ENCODE measurements at places on chromosomes 11 and 22.

DNA sequence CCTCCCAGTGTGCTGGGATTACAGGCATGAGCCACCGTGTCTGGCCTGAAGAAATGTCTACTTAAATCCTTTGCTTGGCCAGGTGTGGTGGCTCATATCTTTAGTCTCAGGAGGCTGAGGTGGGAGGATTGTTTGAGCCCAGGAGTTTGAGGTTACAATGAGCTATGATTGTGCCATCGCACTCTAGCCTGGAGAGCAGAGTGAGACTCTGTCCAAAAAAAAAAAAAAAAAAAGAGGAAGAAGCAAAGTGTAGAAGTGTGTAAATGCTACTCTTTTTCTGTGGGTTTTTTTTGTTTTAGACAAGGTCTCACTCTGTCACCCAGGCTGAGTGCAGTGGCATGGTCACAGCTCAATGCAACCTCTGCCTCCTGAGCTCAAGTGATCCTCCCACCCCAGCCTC lies 6.4 kb upstream of the ATG16L2 start:
- no peak overlapping the region for H3K27ac ChIP-seq
- peaks cover 2% of the 10 kb centered on the region for H3K4me1 ChIP-seq
- DNase-seq: no peak
- H3K27me3 ChIP-seq: no peaks in the 10 kb centered on the region
- H3K4me3 ChIP-seq: no peak overlapping the region

- H3K36me3 ChIP-seq: no peaks in the 10 kb centered on the region
- no peaks in the 10 kb centered on the region for H3K4me1 ChIP-seq
- no peaks in the 10 kb centered on the region for H3K27me3 ChIP-seq
- no peak overlapping the region for H3K27ac ChIP-seq
- DNase-seq: no peak
Observed at GRCh38 chr11:75029836-75030631, 41.3 kb downstream of the NEU3 start.

- H3K36me3 ChIP-seq: no peaks in the 10 kb centered on the region
- no peak overlapping the region for H3K4me3 ChIP-seq
- no peak overlapping the region for H3K27ac ChIP-seq
- H3K4me1 ChIP-seq: no peaks in the 10 kb centered on the region
- H3K27me3 ChIP-seq: no peaks in the 10 kb centered on the region
- no peak for DNase-seq
Observed at GRCh38 chr11:58999291-58999680, 60.0 kb downstream of the GLYATL1 start.

DNA sequence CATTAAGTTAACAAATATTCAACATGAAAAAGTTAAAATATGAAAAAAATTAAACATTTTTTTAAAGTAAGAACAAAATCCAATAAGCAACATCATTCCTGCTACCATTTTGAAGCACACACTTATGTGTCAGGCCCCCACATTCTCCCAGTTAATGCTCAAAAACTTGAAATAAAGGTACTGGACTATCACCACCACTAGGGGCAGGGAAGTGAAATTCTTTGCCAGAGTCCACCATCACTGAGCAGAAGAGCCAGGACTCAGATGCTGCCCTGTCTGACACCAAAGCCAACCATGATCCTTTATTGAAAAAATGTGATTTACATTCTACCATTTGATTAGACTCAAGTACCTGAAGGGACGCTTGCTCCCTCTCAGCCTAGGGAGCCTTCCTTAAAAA lies 39.1 kb downstream of the PITPNB start:
- peaks cover 36% of the 10 kb centered on the region for H3K36me3 ChIP-seq
- H3K4me1 ChIP-seq: peaks cover 11% of the 10 kb centered on the region
- no peaks in the 10 kb centered on the region for H3K27me3 ChIP-seq

DNA sequence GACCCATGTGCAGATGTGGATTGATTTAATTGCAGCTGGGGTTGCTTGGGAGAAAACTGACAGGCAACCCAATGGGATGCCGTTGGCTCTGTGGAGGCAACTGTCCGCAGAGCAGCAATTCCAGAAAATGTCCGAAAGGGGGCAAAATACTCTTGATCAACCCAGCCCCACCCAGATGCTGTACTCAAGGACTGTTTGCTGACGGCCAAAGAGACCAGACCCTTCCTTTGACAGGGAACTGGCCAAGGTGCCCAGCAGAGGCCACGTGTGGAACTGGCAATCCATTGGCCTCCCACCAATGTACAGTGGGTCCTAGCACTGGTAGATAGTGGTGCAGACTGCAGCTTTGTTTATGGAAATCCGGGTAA lies 29.7 kb upstream of the KCNA4 start:
- no peaks in the 10 kb centered on the region for H3K36me3 ChIP-seq
- no peak for DNase-seq
- H3K4me3 ChIP-seq: no peak overlapping the region
- no peaks in the 10 kb centered on the region for H3K4me1 ChIP-seq
- H3K27ac ChIP-seq: no peak overlapping the region

DNA sequence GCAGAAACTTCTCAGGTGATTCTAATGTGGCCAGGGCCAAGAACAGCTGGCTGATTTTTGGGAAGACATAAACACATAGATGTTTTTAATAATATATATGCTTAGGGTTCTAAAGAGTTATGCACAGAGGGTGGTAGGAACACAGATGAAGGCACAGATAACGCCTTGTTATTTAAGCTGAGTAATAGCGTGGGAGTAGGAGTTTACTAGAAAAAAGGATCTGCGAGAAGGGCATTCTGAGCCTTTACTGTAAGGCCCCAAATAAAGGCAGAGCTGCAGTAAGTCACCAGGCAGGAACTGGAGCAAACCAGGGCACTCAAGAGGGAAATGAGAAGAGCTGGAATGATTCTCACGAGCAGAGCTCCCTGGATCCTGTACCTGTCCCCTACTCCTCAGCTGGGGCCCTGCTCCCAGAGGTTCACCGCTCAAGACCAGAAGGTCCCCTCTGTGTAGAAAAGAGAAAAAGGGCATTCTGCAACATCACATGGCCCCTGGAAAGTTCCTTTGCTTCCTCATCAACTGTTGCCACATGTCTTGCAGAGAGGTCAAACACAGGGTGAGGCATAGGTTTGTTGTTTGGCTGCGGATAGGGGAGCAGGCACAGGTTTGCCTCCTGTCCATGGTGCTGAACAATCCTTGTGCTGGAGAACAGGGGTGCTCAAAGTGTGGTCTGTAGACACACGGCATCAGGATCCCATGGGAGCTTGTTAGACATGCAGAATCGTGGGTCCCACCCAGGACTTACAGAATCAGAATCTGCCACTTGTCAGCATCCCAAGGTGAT lies 125.7 kb downstream of the TENM4 start:
- H3K4me3 ChIP-seq: no peak overlapping the region
- peak; percentile 37 for DNase-seq
- H3K27ac ChIP-seq: no peak overlapping the region

GRCh38 chr11:40253166-40253565 lies 1206.3 kb downstream of the LRRC4C start:
- H3K4me1 ChIP-seq: no peaks in the 10 kb centered on the region
- no peaks in the 10 kb centered on the region for H3K27me3 ChIP-seq
- no peak for DNase-seq
- H3K4me3 ChIP-seq: no peak overlapping the region

- H3K27ac ChIP-seq: no peak overlapping the region
- no peaks in the 10 kb centered on the region for H3K4me1 ChIP-seq
- no peak overlapping the region for H3K4me3 ChIP-seq
- no peak for DNase-seq
- no peaks in the 10 kb centered on the region for H3K36me3 ChIP-seq
- no peaks in the 10 kb centered on the region for H3K27me3 ChIP-seq
Observed at GRCh38 chr11:42646959-42647358, 664.8 kb upstream of the API5 start.

DNA sequence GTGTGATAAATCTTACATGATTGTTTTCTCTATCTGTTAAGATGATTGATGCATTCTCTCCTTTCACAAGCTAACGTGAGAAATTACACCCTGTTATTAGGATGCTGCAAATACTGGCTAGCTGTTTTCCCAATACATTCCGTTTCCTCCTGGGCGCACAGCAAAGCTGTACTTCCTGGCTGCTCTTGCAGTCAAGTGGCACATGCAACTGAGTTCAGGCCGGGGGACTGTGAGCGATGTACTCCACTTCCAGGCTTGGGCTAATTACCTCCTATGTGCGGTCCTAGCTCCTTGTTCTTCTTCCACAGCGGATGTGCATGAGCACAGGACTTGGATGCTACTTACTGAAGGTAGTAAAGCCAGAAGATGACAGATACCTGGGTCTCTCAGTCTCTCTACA lies 234.9 kb upstream of the SESN3 start:
- no peak overlapping the region for H3K4me3 ChIP-seq
- no peak for DNase-seq

DNA sequence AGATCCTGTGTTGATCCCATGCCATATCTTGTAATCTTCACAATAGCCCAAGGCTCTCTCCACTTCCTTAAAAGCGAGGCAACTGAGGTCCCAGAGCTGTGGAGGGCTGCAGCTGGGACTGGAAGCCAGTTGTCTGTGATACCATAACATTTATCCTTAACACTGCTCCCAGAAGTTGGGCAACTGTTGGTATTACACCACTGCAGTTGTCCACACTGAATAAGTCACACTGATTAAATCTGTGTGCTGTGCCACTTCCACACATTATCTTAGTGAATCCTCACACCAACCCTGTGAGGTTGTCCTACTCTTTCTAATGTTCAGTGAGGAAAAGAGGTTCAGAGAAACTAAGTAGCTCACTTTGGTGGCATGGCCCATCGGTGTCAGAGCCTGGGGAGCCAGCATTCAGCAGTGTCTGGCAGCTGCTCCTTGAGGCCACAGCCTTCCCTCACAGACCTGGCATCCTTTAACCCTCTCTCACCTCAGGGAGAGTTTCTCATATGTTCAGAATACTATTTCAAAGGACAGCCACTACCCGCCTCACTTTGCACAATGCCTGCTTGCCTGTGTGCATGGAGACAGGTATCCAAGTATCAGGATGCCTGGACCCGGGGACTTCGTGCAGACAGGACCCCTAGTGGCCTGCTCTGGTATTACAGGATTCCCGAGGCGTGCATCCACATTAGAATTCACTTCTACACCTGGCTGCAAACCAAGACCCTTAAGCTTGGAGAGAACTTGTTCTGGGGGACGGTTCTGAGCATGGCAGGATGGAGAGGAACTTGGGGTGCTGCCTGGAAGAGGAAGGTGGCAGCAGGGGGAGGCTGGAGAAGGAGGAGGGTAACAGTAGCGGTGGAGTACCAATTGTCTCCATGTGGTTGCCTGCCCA lies 221.9 kb upstream of the TBCEL start:
- H3K4me3 ChIP-seq: no peak overlapping the region
- H3K36me3 ChIP-seq: no peaks in the 10 kb centered on the region
- H3K27ac ChIP-seq: no peak overlapping the region
- H3K27me3 ChIP-seq: no peaks in the 10 kb centered on the region
- DNase-seq: peak; percentile 69
- H3K4me1 ChIP-seq: no peaks in the 10 kb centered on the region

DNA sequence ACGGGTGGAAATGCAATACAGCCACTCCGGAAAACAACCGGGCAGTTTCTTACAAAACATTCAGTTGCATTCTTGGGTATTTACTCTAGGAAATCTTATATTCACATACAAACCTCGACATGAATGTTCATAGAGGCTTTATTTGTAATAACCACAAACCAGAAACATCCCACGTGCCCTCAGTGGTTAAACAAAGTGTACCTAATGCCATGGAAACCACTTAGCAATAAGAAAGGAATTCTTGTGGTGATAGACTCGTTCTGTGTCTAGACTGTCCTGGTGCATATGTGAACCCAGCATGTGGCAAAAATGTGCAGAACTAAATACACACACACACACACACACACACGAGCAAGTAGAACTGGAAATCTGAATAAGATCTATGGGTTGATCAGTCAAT lies 1073.3 kb downstream of the TBC1D22A start:
- no peak overlapping the region for H3K4me3 ChIP-seq
- no peak for DNase-seq
- no peak overlapping the region for H3K27ac ChIP-seq
- H3K4me1 ChIP-seq: no peaks in the 10 kb centered on the region
- H3K36me3 ChIP-seq: no peaks in the 10 kb centered on the region

GRCh38 chr11:37072538-37073055 lies 474.6 kb upstream of the RAG2 start:
- H3K36me3 ChIP-seq: no peaks in the 10 kb centered on the region
- H3K4me1 ChIP-seq: no peaks in the 10 kb centered on the region
- no peak overlapping the region for H3K4me3 ChIP-seq
- DNase-seq: no peak
- H3K27me3 ChIP-seq: no peaks in the 10 kb centered on the region

GRCh38 chr11:80118073-80118472 lies 677.2 kb upstream of the TENM4 start:
- H3K4me3 ChIP-seq: no peak overlapping the region
- H3K36me3 ChIP-seq: no peaks in the 10 kb centered on the region
- no peaks in the 10 kb centered on the region for H3K27me3 ChIP-seq
- peaks cover 8% of the 10 kb centered on the region for H3K4me1 ChIP-seq
- H3K27ac ChIP-seq: no peak overlapping the region

DNA sequence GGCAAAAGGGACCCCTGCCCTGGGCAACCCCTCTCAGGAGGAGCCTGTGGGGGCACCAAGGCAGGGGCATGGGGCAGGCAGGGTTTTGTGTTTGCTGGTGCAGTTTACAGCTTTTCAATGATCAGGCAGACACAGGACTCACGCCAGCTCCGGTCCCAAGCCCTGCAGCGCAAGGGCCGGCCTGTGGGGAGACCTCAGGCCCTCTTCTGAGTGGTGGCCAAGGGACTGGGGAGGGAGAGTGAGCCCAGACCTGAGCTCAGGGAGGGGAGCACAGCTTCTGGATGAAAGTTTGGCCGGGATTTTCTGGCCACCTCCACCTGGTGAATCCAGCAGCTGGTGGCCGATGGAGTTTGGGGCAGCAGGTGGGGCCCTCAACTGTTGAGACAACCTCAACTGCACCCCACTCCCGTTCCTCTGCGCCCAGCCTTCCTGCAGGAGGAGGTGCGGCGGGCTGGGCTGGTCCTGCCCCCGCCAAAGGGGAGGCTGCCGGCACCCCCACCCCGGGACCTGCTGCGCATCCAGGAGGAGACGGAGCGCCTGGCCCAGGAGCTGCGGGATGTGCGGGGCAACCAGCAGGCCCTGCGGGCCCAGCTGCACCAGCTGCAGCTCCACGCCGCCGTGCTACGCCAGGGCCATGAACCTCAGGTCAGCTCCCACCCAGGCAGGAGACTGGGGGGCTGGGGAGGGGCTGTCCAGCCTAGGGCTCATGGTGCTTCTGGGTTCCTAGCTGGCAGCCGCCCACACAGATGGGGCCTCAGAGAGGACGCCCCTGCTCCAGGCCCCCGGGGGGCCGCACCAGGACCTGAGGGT lies 3.6 kb downstream of the TCIRG1 start:
- H3K27ac ChIP-seq: no peak overlapping the region
- no peaks in the 10 kb centered on the region for H3K27me3 ChIP-seq
- no peak for DNase-seq
- H3K4me1 ChIP-seq: peaks cover 13% of the 10 kb centered on the region
- no peak overlapping the region for H3K4me3 ChIP-seq
- no peaks in the 10 kb centered on the region for H3K36me3 ChIP-seq

- H3K27ac ChIP-seq: no peak overlapping the region
- H3K36me3 ChIP-seq: no peaks in the 10 kb centered on the region
- H3K4me3 ChIP-seq: no peak overlapping the region
- DNase-seq: no peak
Observed at GRCh38 chr11:35387111-35387982, 32.0 kb downstream of the SLC1A2 start.
